ENCODE measurements at places on chromosomes 4 and X.
A peak's percentile ranks its signal among the peaks of the same experiment; 100 is the strongest.

- DNase-seq: no peak
These were observed 90.0 kb downstream of the HMX1 start for GRCh38 chr4:8781641-8782040.

DNA sequence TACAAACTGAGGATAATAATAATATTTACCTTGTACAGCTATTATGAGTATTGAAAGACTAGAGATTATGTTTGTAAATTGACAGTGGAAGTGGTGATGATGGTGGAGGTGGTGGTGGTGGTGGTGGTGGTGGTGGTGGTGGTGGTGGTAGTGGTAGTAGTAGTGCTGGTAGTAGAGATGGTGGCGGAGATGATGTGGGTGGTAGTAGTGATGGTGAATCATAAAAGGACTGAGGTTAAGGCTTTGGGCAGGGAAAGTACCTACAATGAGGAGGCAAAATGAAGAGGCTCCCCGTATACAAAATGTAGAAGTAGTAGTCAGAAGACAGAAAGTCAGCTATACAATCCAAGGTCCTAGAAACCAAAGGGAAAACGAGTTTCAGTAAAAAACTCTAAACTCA is 214.1 kb downstream of the BCOR start:
- DNase-seq: no peak

DNA sequence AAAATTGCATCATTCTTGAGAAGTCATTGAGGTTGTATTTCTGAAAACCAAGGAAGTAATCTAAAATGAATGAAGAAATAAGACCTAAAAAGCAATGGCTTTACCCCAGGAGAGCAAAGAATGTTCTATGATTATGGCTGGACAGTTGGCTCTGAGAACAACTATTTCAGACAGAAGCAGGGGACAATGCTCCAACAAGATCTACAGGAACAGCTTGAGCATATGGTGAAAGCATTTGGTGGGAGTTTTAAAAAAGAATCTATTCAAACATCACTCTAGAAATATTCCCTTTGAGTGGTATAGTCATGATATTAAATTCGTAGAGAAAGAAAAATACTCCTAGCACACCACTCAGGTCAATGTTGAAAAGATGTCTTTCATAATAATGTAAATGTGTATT is 26.7 kb downstream of the DYNLT3 start:
- no peak for DNase-seq

- no peak for DNase-seq
These were observed 25.3 kb downstream of the SMIM20 start for GRCh38 chr4:25939330-25939729.

GRCh38 chrX:140608111-140608510 is 101.4 kb upstream of the LINC00632 start:
- DNase-seq: no peak

DNA sequence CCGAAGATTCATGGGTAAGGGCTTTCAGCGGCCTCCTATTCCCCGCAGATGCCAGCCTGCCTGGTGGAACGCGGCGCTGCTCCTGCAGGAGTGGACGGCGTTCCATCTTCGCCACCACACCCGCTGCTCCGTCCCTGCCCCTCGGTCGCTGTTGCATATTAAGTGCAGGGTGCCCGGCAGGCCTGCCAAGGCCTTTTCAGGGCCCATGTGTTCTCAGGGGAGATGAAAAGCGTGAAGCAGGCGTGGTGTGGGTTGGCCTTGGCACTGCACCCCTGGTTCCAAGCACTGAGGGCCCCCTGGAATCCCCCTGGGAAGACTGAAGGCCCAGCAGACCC is 52.0 kb downstream of the SORCS2 start:
- no peak for DNase-seq

DNA sequence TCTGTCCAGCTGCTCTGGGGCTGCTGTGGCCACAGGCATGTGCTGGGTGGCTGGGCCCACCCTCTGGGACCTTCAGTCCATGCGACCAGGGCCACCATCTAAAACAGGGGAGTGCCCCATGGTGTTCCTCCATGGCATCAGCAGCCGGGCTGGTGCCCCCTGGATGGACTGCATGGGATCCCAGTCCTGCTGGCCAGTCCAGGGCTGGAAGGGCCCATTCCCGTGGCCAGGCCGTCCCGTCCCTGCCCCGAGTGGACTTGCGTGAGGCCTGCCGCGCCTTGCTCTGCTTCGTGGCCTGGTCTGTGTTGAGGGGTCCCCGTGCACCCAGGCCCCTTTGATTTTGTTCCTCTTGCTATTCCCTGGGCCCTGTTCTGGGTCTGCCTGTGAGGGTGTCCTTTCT is 36.4 kb downstream of the SORCS2 start:
- no peak for DNase-seq

DNA sequence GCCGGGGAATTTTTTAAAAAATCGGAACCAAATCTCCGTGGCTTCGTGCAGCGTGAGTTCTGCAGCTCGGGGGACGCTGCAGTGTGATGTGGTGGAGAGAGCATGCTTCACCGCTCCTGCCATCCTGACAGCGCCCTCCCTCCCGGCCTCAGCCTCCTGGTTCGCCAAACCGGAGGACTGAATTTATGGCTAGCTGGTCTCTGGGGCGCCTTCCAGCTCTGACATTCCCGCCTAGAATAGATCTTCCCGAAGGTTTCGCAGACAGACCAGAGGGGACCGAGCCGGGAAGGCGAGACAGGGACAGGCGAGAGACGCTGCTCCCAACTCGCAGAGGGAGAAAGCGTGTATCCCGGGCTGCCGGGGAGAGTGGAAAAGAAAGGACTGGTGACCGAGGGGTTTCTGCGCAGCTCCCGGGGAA is 25.9 kb downstream of the HOPX start:
- DNase-seq: peak; percentile 3

- no peak for DNase-seq
These were observed 51.4 kb upstream of the HHIP start for GRCh38 chr4:144594471-144594986.

DNA sequence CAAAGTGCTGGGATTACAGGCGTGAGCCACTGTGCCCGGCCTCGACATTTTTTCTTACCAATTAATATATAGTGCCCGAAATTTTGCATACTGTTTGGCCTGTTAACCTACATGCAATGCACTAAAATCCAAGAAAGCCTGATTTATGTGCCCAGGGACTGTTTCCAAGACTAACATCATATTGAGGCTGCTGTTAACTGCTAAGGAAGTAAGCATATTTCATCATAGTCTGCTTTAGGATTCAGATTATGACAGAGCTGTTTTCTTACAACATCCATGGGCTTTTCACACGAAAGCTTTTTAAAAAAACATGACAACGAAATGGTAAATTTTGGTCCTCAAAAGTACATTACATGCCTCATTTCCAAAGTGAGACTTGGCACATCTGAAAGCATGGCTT is 84.4 kb downstream of the STOX2 start:
- no peak for DNase-seq

GRCh38 chrX:18065956-18066355 is 154.7 kb downstream of the BEND2 start:
- no peak for DNase-seq

- no peak for DNase-seq
These were observed 4.8 kb upstream of the SYNPO2 start for GRCh38 chr4:118883861-118884260.

- DNase-seq: no peak
These were observed 1.4 kb downstream of the JADE3 start for GRCh38 chrX:46913667-46914066.

DNA sequence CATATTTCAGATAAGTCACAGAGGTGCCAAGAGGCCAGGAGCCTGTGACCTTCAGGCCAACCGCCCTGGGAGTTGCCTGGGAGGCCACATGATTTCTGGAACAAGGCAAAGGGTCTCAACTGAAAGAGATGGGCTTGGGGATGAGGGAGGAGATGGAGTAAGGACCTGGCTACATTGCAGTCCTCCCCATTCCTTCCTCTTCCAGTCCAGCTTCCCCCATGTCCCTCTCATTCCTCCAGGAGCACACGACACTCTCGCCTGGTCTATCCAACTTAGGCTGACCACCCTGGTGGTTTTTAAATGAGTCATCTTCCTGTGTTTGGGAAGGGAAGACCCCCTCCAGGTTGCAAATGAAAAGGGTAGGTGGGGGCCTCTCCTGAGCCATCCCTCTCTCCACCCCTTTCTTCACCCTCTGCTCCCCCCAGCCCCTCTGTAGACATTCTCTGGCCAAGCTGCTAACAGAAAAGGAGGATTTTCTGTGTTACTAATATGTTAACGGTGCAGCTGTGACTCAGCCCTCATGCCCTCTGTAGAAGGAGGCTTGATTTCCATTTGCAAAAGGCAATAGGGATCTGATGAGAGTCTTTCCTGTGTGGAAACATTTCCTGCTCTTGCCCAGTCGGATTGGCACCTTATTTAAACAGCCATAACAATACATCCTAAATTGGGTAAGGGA is 79.2 kb downstream of the RTL5 start:
- DNase-seq: no peak

DNA sequence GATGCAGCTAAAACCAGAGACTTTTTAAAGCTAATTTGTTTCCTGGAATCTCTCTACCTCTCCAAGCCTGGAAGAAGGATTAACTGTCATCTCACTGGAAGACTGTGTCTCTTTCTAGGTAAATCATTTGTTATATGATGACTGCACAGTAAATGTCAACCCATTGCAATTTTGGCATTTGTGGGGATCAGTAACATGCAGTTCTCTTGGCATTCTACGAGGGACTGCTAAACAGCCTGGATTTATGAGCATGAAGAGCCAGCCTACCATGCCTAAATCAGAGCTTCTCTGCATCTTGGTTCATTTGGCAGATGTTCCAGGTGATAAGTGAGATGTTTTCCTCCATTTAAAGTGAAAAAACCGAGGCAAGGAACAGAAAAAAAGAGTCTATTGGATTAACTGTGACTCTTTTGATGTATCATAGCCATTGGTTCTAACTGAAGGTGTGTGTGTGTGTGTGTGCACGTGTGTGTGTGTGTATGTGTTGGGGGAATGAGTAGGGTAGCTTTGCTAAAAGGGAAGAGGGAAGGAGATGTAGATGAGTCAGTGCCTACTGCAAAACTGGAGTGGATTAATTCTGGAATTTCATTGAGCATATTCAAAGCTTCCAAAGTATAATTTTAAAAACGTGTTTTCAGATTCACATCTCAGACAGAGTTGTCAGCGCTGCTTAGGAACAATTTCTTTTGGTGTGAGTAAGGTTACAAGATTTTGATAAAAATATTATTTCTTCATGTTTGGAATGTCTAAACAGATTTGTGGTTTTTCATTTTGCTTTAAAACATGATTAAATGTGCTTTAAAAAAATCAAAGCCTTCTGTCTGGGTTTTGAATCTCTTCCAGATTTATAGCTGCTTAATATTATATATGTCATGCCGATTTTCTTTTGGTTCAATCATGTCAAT is 123.2 kb upstream of the LNX1 start:
- DNase-seq: no peak

- no peak for DNase-seq
These were observed 9.5 kb downstream of the HPGD start for GRCh38 chr4:174512745-174513144.

DNA sequence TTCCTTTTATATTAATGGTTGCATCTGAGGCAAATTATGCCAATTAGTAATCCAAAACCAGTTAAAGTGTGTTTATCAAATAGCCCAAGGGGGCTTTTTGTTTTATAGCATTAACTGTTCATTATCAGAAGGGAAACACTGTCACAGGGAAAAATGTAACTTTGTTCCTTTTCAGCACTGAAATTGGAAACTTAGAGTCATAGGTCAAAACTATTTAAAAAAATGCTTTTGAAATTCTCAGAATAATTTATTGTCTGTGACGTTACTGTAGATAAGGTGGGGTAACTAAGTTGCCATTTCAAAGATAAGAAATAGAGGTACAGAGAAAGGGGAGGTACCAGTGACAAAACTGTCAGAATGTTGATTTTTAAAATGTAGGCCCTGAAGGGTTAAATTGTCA is 129.3 kb downstream of the AKAP4 start:
- no peak for DNase-seq

DNA sequence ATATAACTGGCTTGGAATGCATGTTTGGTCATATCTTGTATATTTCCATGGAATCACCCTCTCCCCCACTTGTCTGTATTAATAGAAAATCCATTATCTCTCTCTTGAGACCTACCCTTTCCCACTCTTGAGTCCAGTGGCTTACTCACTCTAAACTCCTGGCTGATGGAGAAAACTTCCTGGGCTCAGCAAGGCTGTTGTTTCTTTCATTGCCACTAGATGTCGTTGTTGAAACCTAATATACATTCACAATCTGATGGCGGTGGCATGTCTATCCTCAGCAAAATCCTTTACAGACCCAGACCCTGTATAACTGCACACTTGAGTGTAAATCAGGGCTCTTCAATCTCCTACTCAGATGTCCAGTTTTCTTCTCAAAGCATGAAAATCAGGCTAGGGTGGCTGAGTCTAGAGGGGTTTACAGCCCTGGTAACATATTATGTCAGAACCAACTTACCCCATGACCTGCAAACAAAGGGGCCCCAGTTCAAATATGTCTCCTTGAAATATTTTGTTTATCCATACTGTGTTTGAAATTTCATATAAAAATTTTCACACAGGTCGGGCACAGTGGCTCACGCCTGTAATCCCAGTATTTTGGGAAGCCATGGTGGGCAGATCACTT is 70.0 kb upstream of the FAM241A start:
- DNase-seq: no peak

DNA sequence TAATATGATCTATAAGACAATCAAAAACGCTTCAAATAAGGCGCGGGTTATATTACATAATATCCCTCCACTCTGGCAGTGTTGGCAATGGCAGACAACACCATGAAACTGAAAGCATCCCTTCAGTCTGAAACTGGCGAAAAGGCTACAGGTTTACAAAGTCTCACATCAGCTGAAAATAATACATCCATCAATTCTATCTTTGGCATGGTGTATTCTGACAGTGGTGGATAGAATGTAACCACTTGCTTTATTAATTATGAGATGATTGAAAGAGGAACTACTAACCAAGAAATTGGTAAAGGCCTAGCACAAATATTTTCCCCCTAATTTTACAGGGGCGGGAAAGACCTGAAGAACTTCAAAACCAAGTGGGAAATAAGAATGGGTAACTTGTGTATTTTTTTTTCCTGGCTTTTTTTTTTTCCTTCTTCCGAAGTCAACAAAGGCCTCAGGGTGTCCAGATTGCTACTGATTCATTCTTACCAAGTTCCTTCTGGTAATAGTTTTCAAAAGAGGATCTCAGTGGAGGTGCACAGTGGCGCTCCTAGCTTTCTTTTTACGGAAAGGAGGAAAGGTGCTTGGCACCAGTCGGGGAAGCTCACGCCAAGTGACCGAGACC is 728 bp downstream of the UBA6 start:
- no peak for DNase-seq

DNA sequence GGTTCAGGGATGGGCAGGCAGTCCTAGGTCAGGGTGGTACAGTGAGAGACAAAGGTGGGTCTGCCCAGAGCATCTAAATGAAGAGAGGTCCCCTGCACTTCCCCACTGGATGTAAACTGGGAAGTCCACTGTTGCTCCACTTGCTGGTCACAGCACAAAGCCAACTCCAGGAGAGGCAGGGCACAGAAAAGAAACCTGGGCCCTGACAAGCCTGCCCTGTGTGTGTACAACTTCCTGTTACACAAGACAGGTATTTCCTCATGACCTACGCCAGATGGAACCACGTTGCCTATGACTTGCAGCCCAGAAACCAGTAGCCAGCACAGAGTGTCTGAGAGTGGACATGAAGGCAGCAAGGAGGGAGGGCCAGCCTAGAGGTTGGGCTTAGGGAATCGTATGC is 161.8 kb downstream of the SH3KBP1 start:
- no peak for DNase-seq

GRCh38 chr4:76589872-76590797 is 155.1 kb downstream of the SHROOM3 start:
- no peak for DNase-seq

Measured in T-helper 9 cell (primary cell).